ENCODE measurements at places on chromosomes 3 and 15. TPM values are rescaled to one million over a fixed set of nuclear protein-coding genes. Genes with fewer than 3 reads are reported as not detected.

DNA sequence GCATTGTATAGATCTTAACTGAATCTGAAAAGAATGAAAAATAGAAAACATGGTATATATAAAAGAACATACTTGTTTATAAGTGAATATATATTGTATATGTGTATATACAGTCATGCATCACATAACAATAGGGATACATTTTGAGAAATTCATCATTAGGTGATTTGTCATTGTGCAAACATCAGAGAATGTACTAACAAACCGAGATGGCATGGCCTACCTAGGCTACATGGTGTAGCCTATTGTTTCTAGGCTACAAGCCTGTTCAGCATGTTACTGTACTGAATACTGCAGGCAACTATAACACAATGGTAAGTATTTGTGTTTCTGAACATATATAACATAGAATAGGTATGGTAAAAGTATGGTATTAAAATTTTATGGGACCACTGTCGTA, 64.6 kb upstream of the CHRM5 start:
- H3K27ac ChIP-seq: no peak overlapping the region
- H3K36me3 ChIP-seq: no peaks in the 10 kb centered on the region
- H3K4me1 ChIP-seq: no peaks in the 10 kb centered on the region
- no peak for DNase-seq
- no peak overlapping the region for H3K4me3 ChIP-seq
- H3K27me3 ChIP-seq: no peaks in the 10 kb centered on the region

DNA sequence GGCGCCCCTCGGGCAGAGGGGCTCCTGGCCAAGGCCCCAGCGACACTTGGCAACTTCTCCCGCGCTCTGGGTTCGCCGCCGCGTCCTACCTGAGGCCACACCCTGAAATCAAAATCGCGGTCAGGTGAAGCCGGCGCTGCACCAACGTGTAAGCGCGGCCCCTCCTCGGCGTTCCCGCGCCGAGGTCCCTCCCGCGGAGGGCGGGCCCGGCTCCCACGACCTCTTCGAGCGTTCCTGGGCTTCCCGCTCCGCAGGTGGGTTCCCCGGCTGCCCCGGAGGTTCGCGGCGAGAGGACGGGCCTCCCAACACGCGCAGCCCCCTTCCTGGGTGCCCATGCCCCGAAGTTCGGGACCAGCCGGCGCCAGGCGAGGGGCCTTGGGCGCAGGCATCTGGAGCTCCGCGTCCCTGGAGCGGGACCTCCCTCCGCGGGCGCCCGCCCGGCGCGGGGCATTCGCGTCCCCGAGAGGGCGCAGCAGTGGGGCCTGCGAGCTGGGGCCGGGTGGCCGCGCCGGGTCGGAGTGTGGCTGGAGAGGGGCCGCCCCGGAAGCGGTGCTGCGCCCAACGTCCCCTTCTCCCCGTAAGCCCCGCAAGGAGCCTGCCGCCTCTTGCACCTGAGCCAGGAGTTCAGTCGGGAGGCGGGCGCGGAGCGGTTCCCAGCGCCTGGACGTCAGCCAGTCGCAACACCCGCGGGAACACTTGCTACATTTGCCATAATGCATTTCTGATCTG, 13.7 kb downstream of the PAK6 start:
- no peaks in the 10 kb centered on the region for H3K36me3 ChIP-seq
- H3K27ac ChIP-seq: no peak overlapping the region
- H3K4me1 ChIP-seq: peaks cover 14% of the 10 kb centered on the region
- DNase-seq: no peak
- peaks cover 33% of the 10 kb centered on the region for H3K27me3 ChIP-seq
- H3K4me3 ChIP-seq: peak overlapping the region; percentile 84

DNA sequence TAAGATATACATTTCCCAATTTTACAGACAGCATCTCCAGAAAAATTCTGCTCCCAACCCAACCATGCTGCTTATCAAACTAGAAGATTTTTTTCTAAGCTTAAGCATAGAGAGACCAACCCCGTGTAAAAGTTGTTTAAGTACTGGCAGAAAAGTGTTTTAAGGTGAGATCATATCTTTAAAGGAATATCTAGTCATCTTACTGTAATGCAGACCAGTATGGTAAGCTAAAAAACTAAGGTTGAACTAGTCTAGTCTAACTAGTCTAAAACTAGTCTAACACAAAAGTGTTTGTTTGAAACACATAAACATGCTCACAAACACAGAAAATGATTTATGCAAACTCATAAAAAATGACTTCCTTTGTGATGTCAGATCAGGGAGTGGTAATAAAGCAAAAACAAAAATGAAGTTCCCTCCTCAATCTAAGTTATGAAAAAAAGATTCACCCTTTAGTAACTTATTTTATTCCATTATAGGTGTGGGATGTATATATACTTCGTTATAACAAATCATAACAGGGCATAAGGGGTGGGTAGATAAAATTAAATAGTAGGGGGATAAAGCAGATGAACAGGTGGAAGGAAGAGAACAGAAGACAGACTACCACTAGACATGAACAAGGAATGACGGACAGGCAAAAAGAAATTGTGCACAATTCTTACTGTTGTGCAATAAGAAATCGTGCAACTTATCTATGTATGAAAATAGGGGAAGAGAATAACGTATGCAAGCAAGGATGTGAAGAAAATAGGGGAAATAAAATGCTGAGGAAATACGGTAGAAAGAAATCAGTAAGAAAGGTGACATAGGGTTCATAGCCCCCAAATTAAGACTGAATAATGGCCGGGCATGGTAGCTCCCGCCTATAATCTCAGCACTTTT, 10.0 kb downstream of the MYO5A start:
- no peak overlapping the region for H3K4me3 ChIP-seq
- no peaks in the 10 kb centered on the region for H3K4me1 ChIP-seq
- H3K27ac ChIP-seq: no peak overlapping the region
- no peak for DNase-seq

DNA sequence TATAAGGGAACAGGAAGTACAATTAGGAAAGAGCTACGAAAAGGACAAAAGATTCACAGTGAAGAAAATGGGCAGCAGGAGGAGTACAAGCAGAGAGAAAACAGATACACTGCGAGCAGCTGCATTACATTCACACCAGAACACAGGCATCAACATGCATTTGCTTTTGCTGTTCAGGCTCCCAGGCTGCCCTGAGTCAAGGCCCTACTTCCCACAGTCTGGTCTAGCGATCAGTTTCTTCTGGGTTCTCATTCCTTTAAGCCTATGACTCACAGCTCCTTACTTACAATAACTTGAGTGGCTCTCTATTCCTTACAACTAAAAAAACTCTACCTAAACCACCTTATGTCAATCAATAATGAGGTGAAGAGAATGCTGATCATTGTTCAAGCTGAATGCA, 24.5 kb upstream of the ZNF445 start:
- DNase-seq: no peak
- H3K27ac ChIP-seq: no peak overlapping the region
- H3K4me1 ChIP-seq: no peaks in the 10 kb centered on the region
- no peaks in the 10 kb centered on the region for H3K27me3 ChIP-seq
- H3K36me3 ChIP-seq: peaks cover 80% of the 10 kb centered on the region

DNA sequence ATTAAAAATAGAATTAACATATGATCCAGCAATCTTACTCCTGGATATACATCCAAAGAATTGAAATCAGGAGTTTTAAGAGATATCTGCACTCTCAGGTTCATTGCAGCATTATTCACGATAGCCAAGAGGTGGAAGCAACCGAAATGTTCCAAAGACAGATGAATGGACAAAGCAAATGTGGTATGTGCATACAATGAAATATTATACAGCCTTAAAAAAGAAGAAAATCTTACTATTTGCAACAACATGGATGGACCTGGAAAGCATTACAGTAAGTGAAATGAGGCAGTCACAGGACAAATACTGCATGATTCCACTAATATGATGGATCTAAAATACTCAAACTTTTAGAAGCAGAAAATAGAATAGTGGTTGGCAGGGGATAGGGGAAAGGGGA, 9.3 kb upstream of the TMEM158 start:
- no peak overlapping the region for H3K4me3 ChIP-seq
- H3K36me3 ChIP-seq: no peaks in the 10 kb centered on the region

DNA sequence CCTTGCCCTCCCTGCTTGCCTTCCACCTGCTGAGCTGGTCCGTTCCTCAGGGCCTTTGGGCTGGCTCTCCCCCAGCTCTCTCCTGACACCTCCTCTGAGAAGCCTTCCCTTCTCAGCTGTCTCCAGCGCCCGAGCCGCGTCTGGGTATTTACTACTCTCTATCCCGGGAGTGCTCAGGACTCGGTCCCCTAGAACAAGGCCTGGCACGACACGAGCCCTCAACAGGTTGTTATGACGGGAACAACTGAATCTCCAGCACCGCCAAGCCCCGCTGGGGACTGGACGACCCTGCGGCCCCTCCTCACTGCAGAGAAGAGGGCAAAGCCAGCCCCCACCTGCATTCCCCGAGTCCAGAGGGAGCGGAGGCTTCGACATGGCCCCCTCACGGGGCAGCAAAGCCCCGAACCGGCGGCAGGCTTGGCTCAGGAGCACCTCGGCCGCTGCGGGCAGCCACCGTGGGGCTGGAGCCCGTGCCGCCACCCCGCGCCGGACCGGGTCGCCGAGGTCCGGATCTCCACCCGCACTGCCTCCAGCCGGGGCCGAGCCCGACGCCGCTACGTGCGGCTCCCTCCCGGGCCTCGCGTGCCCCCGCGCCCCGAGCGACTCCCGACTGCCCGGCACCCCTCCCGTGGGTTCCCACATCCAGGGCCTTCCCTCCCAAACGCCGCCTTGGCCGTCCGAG, 792 bp downstream of the TPRA1 start:
- no peak for DNase-seq
- H3K4me1 ChIP-seq: peaks cover 24% of the 10 kb centered on the region
- peak overlapping the region; percentile 86 for H3K27ac ChIP-seq
- H3K4me3 ChIP-seq: peak overlapping the region; percentile 91
- no peaks in the 10 kb centered on the region for H3K27me3 ChIP-seq
- H3K36me3 ChIP-seq: no peaks in the 10 kb centered on the region

DNA sequence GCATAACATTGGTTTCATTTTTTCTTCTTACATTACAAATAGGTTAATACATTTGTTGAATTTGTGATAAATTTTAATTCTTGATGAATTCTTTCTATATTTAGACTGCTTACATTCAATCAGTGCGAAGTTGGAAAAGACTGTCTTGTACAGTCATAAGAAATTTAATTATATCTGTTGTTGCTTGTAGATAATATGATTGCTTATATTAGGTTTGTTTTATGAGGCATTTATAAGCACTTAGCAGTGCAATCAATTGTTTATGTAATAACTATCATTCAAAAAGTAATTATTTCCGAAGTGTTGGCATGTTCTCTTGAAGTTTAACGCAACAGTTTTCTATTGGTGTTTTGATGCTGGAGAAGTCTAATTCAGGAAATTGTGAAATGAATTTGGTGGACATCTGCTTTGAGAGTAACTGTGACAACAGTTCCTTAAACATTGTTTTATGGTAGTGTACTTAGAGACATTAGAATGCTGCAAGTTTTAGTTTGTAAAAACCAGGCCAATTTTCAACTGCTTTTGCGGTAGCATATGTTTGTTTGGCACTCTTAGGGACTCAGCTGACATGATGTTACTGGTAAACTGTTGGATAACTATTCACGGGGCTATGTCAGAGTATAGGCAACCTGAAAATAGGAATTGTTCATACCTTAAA, 99.7 kb downstream of the NAALADL2 start:
- H3K4me3 ChIP-seq: no peak overlapping the region
- H3K4me1 ChIP-seq: peaks cover 39% of the 10 kb centered on the region
- no peak overlapping the region for H3K27ac ChIP-seq
- H3K36me3 ChIP-seq: no peaks in the 10 kb centered on the region

DNA sequence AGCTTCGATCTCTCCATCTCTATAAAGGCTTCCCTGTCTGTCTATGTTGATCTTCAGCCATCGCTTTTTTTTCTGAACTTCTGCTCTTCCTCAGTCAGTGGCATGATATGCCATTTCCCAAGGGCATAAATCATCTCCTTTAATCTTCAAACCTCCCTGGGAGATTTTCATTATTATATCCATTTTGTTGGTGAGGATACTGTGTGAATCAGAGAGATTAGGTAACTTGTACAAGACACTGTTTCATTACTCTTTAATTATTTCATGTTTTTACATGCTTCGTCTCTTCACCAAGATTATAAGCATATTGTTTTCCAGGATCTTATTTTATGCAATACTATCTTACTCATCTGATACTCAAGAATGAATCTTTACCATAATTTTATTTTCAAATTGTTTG, 124.8 kb upstream of the ATP11B start:
- no peak overlapping the region for H3K27ac ChIP-seq
- peaks cover 3% of the 10 kb centered on the region for H3K4me1 ChIP-seq
- no peak for DNase-seq
- H3K27me3 ChIP-seq: peaks cover 35% of the 10 kb centered on the region
- no peaks in the 10 kb centered on the region for H3K36me3 ChIP-seq

- H3K4me3 ChIP-seq: no peak overlapping the region
- no peaks in the 10 kb centered on the region for H3K36me3 ChIP-seq
- H3K4me1 ChIP-seq: no peaks in the 10 kb centered on the region
- no peak for DNase-seq
- no peak overlapping the region for H3K27ac ChIP-seq
Measured at GRCh38 chr15:97189162-97189780, 771.2 kb upstream of the ARRDC4 start.

DNA sequence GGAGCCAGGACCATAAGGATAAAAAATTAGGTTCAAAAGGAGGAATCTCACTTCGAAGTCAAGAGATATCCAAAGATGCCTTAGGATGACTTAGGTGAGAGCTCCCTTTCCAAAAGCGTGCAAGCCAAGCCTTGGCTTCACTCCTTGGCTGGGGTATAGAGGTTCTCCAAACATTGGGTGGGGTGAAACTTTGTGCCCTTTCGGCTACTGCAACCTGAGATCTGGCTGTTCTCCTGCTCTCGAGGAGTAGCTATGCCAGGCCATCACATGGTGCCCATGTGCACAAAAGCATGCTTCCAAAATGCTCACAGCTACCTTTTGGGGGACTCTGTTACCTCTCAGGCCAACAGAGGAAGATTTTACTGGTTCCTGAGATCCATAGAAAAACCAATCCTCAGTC, 373.8 kb downstream of the EPHB1 start:
- H3K27me3 ChIP-seq: peaks cover 26% of the 10 kb centered on the region
- no peaks in the 10 kb centered on the region for H3K4me1 ChIP-seq
- no peak for DNase-seq
- H3K27ac ChIP-seq: no peak overlapping the region

DNA sequence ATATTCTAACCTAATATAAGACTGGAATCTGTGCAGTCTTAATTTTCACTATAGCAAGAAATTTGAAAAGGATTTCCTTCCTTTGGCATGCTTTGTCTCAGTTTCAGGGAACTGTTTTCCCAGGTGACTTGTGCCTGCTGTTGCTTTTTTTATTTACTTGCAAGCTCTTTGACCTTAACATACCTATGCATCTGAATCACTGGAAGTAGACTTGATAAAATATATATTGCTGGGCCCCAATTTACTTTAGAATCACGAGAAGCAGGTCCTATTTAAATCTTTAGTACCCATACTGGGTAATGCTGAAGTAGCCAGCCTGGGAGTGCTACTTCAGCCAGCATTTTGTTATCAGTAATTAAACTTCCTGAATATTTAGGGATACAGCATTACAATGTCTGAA, 257.9 kb upstream of the ALCAM start:
- peaks cover 9% of the 10 kb centered on the region for H3K36me3 ChIP-seq
- peaks cover 4% of the 10 kb centered on the region for H3K4me1 ChIP-seq
- DNase-seq: no peak
- no peak overlapping the region for H3K4me3 ChIP-seq
- no peak overlapping the region for H3K27ac ChIP-seq
- no peaks in the 10 kb centered on the region for H3K27me3 ChIP-seq

- H3K27me3 ChIP-seq: no peaks in the 10 kb centered on the region
Measured at GRCh38 chr3:151949706-151950105, 76.3 kb downstream of the SUCNR1 start.

Gene DNASE1L3
- total RNA-seq: 0.72 TPM

Gene KCNMB3
- 4.1 TPM for total RNA-seq

Gene SGO1
- 9.6 TPM for total RNA-seq

Gene MUC13
- total RNA-seq: 0.16 TPM

Gene RYK
- 93.1 TPM for total RNA-seq

Gene ZDHHC23
- 4.2 TPM for total RNA-seq

Gene SOX2
- not detected for total RNA-seq
